ENCODE measurements at places on chromosomes 4 and X. TPM values are rescaled to one million over a fixed set of nuclear protein-coding genes. Genes with fewer than 3 reads are reported as not detected.

DNA sequence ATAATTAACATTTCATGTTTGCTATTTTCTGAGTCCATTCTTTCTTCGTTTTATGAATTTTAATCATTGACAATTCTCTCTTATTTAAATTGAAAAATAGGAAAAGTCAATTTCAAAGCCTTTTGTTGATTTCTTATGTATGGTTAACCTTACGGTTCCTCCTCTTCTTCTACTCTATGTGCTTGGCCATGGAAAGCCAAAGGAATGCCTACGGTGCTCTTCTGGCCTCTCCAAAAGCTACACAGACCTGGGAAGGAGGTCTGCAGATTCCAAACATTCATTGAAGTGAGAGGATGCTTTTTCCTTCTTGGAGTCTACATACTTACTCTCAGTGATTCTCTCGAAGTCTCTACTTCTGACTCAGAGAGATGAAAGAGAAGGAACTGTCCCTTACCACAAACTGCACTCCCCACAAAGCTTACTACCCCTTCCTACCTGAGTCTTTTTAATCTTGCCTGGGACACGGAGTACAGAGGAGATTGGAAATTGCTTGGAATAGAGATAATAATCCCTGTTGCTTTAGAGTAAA lies 863.1 kb upstream of the FTHL17 start:
- no peaks in the 10 kb centered on the region for H3K27me3 ChIP-seq
- DNase-seq = no peak
- H3K27ac ChIP-seq = no peak overlapping the region
- H3K4me1 ChIP-seq = no peaks in the 10 kb centered on the region
- no peaks in the 10 kb centered on the region for H3K36me3 ChIP-seq

GRCh38 chr4:144614850-144615585 lies 30.9 kb upstream of the HHIP start:
- no peaks in the 10 kb centered on the region for H3K27me3 ChIP-seq
- H3K4me3 ChIP-seq = no peak overlapping the region

GRCh38 chr4:79575709-79576428 lies 167.8 kb upstream of the GK2 start:
- no peaks in the 10 kb centered on the region for H3K27me3 ChIP-seq
- no peaks in the 10 kb centered on the region for H3K36me3 ChIP-seq
- peaks cover 19% of the 10 kb centered on the region for H3K4me1 ChIP-seq
- H3K27ac ChIP-seq = peak overlapping the region; percentile 25
- DNase-seq = no peak

- no peaks in the 10 kb centered on the region for H3K4me1 ChIP-seq
- no peak overlapping the region for H3K27ac ChIP-seq
- H3K4me3 ChIP-seq = no peak overlapping the region
- no peaks in the 10 kb centered on the region for H3K27me3 ChIP-seq
- peaks cover 39% of the 10 kb centered on the region for H3K36me3 ChIP-seq
Measured at GRCh38 chrX:302975-303374, 15.6 kb downstream of the GTPBP6 start.

- no peak overlapping the region for H3K27ac ChIP-seq
- peaks cover 5% of the 10 kb centered on the region for H3K4me1 ChIP-seq
- no peak overlapping the region for H3K4me3 ChIP-seq
- no peak for DNase-seq
- H3K36me3 ChIP-seq = no peaks in the 10 kb centered on the region
Measured at GRCh38 chrX:151981129-151981528, 6.7 kb upstream of the GABRE start.

- no peak for DNase-seq
- no peaks in the 10 kb centered on the region for H3K27me3 ChIP-seq
- H3K4me3 ChIP-seq = no peak overlapping the region
- no peaks in the 10 kb centered on the region for H3K4me1 ChIP-seq
- H3K36me3 ChIP-seq = no peaks in the 10 kb centered on the region
- no peak overlapping the region for H3K27ac ChIP-seq
Measured at GRCh38 chr4:61239250-61239649, 39.1 kb downstream of the ADGRL3 start.

DNA sequence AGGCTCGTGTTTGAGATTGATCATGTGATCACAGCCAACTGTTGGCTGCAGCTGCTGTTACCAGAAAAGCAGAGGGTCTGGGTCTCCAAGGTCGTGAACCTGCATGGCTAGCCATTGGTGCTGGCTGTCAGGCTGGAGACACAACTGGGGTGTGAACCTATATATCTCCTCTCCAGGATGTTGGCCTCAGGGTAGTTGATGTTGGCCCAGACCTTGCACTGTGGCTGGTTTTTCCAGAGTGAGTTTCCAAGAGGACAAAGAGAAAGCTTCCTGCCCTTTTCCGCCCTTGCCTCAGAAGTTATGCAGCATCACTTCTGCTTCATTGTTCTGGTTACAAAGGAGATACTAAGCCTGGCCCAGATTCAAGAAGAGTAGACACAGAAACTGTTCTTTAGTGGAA lies 607.8 kb upstream of the HS3ST1 start:
- H3K4me3 ChIP-seq = no peak overlapping the region
- no peak overlapping the region for H3K27ac ChIP-seq
- H3K27me3 ChIP-seq = no peaks in the 10 kb centered on the region
- no peaks in the 10 kb centered on the region for H3K36me3 ChIP-seq

NXF2B gene
- not detected for total RNA-seq

REELD1 gene
- 1.1 TPM for total RNA-seq

CXXC4 gene
- 1.2 TPM for total RNA-seq

ZNF157 gene
- total RNA-seq = not detected

ANOS1 gene
- total RNA-seq = 10.4 TPM

ALB gene
- total RNA-seq = not detected
